ENCODE measurements at places on chromosomes 12 and 14. TPM values are rescaled to one million over a fixed set of nuclear protein-coding genes. Genes with fewer than 3 reads are reported as not detected.

NR1H4 gene
- 0.81 TPM for total RNA-seq

ESR2 gene
- total RNA-seq: 0.44 TPM

LRTM2 gene
- not detected for total RNA-seq

BCL11B gene
- total RNA-seq: 11.8 TPM

LMO3 gene
- 0.53 TPM for total RNA-seq

ARHGDIB gene
- 28.5 TPM for total RNA-seq

KRT77 gene
- not detected for total RNA-seq

IL23A gene
- total RNA-seq: 0.51 TPM

DNA sequence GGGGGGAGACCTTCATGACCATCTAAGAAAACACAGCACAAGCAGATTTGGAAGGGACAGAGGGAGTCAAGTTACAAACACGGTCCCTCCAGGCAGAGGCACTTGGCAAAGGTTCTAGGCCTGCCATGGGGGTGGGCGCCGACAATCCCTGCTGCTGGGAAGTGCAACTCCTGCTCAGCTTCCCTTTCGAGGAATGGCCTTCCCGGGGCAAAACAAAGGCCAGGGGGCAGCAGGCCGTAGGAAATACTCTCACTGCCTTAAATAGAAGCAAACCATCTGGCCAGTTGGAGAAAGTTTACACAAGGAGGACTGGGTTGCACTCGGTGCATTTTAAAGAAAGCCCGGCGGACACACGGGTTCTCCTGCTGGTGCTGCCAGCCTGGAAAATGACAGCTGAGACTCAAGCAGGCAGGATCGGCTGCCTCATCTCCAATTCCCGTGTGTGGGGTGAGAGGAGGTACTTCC lies 65.8 kb downstream of the ITPK1 start:
- DNase-seq: no peak

DNA sequence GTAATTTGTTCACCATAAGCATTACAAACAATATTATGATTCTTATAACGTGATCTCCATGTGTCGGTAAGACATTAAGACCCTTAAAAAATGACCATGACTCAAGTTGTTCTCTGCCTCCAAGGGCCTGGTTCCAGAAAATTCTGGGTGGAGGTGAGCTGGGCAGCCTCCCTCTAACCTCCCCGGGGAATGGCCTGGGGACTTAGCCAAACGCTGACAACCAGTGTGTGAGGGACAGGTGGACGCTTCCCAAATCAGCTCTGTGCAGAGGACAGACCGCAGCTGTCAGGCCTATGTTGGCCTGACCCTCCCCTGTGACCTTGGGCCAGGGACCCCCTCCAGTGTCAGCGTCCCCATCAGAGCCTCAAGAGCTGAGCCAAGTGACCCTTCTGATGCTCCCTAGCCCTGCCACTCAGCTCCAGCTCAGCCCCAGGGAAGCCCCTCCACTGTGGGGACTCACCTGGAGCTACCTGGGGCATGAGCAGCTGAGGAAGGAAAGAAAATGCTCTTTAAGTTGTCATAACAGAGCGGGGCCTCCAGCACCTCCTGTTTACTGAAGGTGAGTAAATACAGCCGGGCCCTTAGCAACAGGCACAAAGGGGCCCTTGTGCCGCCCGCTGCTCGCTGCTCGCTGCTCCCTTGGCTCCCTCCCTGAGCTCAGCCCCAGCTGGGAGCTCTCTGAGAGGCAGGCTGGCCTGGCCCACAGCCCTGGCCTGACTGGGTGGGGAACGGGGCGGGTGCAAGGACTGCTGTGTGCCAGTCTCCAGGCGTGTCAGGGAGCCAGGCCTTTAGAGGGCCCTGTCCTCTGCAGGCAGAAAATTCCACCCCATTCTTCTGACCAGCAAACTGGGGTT lies 116.6 kb downstream of the CALM1 start:
- no peak for DNase-seq

- DNase-seq: no peak
These were observed 422.6 kb downstream of the MDGA2 start for GRCh38 chr14:47252802-47253201.

- DNase-seq: no peak
These were observed 8.1 kb downstream of the TMEM260 start for GRCh38 chr14:56587701-56588100.

- DNase-seq: no peak
These were observed 57.1 kb downstream of the MARK3 start for GRCh38 chr14:103442288-103442687.

DNA sequence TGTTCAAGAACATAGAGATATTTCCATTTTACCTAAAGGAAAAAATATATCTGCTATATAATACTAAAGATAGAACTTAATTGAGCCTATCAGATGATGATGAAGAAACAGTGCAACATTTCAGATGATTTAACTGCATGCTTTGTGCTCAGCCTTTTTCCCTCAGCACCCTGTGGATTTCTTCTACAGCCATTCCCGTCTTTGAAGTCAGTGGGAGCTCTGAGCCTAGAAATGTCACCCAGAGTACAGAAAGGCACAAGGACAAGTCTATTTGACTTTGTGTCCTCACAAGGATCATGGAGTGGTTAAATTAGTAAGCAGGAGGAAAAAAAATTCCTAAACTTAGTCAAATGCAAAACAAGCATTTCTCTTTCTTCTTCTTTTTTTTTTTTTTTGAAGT lies 994.0 kb upstream of the FLRT2 start:
- no peak for DNase-seq

Measured in mesothelial cell of epicardium (in vitro differentiated cells).